Renal cortex interstitium (tissue), 15 donors: ENCODE measurements at places on chromosomes 16 and 17.

GRCh38 chr16:20860361-20860760, 39.8 kb downstream of the DCUN1D3 start:
- DNase-seq = no peak

- peak; percentile 91 for DNase-seq
Measured at GRCh38 chr17:7234083-7234951, at the start of gene DVL2. Gene DVL2, minus strand, starts transcription at chr17:7234517. Its CDS starts 255 bp downstream, at chr17:7234262.

DNA sequence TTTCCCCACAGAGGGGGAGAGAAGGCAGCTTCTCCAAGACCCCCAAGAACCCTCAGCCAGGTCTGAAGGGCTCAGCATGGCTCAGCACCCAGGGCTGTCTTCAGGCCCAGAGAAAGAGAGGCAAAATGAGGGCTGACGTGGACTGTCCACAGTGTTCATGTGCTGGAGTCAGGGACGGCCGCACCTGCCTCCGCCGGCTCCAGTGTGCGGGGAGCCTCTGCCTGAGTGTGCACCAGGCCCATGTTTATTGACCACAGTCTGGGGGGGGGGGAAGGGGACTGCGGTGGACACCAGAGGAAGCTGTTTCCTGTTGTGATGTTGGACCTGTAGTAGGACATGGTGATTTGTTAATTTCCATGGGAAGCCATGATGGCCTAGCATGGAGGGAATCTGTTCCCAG, 6.9 kb downstream of the MRM1 start:
- no peak for DNase-seq

DNA sequence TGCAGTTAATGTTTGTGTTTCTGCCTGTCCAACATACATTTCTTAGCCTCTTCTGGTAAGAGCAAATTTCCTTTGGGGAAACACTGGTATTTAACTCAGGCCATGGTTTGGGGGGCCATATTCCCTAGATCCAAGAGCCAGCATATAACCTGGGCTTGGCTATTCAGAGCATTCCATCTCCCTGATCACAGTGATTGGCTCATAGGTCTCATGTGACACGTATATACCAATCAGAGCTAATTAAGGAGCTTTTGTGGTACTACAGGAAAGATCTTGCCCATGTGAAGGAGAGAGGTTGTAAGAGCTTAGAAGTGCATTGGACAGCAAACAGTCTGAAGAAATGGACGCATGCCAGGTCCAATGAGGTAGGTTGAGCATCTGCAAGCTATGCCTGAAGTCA, 33.4 kb upstream of the GPR139 start:
- DNase-seq = no peak

GRCh38 chr17:10726196-10726595, 3.6 kb downstream of the TMEM220 start:
- DNase-seq = no peak

DNA sequence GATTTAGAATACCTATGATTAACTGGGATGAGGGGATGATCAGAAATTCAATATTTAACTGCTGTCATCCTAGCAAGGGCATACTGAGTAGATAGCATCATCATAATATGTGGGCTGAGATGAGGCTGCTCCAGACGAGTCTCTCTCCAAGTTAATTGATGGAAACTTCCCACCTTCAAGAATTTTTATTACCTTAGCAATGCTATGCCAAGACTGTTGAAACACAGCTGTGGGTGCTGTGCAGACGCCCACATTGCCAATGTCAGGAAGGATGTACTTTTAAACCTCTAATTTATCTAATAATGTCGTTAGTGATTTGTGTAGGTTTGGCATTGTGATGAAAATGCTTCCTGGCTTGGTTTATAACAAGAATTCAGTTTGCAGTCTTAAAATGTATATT, 170.4 kb downstream of the TRIM37 start:
- DNase-seq = no peak

DNA sequence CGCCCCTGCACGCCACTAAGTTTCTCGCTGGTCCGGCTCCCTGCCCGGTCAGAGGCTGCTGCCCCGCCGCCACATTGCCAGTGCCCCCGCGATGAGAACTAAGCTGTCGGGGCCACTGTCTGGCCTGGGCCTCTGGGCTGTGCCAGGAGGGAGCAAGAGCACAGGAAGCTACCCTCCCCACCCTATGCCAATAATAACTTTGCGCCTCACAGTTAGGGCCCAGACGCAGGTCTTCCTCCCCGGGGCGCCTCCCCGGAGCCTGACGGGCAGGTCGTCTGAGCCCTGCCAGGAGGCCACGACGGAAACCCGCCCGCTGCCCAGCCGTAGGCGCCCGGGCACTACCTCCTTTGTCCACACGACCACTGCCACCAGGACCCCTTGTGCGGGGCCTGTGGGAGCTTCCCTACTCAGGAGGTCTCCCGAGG, 1.5 kb downstream of the ZFPM1 start:
- DNase-seq = no peak

DNA sequence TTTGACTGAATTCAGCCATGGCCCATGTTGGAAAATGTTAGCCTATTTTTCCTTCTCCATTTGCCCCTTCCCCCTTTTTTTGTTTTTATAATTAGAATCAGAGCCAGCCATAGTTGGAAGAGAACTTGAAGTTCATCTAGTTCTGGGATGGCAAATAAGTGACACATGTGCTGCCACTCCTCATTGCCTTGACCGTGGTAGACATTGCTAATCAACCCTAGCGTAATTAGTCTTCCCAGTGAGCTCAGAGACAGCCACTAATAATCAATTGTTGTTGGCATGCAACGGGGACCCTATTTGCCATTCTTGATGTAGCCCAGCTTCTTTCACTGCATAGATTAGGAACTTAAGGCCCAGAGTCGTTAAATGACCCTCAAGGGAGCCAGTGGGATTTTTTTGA, 16.6 kb downstream of the CMIP start:
- DNase-seq = no peak

DNA sequence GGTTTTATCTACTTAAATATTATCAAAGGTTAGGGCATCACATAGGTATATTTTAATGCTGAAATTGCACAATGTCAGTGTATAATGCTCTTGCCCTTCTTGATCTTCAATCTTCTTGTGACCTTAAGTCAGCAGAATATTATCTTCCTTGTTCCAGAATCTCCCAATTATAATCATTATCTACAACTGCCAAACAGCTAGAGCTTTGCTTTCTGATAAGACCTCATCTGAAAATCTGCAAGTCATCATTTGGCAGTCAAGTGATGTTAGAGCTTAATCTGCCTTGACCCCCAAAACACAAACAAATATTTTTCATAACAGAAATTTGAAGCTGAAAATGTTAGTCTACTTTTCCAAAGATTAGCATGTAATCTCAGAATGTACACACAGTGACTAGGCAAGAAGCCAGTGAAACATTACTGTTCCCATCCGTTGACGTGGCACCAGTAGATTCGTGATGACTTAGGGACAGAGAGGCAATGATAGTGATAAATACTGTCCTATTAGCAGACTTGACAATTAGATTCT, 19.8 kb downstream of the REXO5 start:
- no peak for DNase-seq

DNA sequence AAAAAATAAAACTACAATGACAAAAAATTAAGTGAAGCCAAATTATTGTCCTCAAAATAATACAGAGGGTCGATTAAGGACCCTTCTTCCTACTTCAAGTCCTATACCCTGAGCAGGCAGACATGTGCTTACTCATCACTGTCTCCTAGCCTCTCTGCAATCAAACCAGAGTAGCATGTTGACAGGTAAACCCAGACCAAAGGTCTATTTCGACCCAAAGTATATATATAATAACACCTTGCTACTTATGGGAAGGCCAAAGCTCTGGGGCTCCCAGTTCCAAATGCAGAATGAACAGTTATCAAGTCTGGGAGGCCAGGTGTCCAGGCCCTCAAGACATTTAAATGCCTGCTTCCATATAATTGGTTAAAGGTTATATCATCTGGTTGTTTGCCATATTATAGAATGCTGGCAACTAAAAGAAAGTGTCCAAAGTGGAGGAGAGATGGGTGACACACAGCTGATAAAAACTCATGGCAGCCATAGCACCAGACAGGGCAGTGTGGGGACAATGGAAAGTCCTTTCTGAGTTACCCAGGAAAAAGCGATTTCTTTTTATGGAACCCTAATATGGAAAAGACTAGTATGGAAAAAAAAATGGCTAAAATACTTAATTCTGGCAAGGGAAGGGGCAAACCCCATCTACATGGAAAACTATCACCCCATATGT, 53.6 kb downstream of the N4BP1 start:
- DNase-seq = no peak

- DNase-seq = peak; percentile 50
Measured at GRCh38 chr17:6455321-6455705, 11.1 kb downstream of the PIMREG start.

- peak; percentile 39 for DNase-seq
Measured at GRCh38 chr16:83701494-83701893, 106.3 kb upstream of the HSBP1 start.

DNA sequence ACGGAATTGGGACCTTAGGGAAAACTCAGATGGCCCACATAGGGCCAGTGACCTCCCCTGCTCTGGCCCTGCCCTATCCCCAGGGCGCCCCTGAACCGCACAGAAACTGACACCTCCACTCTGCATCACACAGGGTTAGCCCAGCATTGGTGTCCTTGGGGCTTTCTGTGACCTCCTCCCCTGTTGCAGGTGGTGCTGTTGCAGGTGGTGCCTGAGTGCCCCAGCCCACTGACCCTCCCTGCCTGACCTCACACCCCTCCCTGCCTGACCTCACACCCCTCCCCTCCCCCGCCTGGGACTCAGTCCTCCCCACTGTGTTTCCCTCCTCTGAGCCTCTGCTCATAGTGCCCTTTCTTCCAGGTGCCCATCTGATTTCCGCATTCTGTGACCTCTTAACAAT, 21.4 kb downstream of the TNFRSF13B start:
- no peak for DNase-seq

GRCh38 chr16:27556471-27556870, 6.5 kb downstream of the KATNIP start:
- DNase-seq = no peak

- DNase-seq = no peak
Measured at GRCh38 chr16:12009922-12010321, 33.4 kb downstream of the SNX29 start.

DNA sequence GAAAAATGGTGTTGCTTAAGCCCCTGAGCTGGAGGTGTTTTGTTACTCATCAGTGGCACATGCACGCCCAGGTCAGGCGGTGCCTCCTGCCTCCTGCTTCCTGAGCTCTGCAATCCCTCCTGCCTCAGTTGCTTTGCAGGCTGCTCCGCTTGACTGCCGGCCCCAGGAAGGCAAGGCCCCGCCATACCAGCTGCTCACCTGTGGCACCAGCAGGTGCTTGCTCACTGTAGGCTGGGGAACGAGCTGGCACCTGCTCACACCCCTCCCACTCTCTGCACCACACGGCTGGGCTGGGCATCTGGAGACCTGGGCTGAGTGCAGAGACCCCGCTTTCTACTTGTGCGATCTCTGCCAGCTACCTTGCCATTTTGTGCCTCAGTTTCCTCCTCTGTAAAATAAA, 200.2 kb downstream of the RBFOX3 start:
- no peak for DNase-seq

DNA sequence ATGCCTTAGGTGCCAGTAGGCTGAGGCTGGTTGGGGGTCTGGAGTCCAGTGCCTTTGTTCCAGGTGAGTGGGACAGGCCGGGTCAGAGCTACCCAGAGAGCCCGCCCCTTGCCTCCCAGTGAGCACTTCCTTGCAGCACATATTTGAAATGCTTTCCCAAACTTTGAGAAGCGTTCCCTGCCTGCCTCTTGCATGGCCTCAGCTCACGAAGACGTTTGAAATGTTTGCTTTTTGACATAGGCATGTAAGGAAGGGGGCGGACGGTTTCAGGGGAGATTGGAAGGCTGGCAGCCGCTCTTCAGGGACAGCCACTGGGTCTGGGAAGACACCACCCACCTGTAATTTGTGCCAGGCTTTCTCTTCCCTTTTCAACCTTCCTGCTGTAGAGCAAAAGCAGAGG, 5.1 kb upstream of the FOXL1 start:
- no peak for DNase-seq

DNA sequence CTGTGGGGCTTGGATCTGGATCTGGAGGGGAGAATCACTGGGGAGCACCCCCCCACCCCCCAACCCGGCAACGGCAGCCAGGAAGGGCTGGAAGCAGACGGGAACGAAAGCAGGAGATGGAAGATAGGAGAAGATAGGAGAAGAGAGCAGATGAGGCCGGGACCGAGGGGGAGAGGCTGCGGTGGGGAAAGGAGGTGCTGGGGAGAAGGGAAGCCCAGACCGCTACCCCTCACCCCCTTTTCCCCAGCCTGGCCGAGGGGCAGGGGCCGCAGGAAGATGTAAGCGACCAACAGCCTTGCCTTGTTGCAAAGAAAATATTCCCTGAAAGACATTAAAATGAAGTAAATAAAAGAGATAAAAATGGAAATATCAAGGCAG, 26.8 kb upstream of the CBFA2T3 start:
- DNase-seq = no peak

DNA sequence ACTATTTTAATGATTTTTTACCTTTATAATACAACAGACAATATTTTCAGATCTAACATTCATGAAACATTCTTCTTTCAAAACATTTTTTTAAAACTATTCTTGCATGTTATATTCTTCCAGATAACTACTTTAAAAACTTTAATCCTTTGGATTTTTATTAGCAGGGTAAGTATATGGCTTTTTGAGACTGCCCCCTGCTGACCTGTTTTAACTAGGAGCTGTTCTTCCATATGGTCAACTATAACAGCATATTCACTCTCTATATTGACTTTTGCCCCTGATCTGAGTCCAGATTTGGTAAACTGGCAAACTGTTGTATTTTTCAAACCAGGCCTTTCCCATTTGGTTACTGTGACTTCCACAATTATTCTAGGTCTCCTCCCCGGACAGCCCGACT, 16.5 kb downstream of the ZNF18 start:
- DNase-seq = no peak

DNA sequence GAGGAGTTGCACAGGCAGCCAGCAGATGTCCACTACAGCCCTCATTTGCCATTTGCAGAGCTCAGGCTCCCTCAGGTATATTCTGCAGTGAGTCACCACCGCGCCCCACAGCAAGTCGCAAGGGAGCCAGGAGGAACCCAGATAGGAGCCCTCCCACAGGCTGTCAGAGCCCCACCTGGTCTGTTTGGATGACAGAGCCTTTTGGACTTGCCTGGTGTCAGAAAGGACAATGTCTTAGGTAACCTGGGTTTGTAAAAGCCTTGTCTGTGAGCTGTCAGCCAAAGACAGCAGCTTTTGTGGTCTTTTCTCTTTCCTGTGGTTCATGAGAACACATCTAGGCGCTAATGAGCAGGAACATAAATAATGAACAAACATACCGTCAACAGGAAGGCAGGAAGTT, 70.9 kb downstream of the GNAO1 start:
- no peak for DNase-seq

GRCh38 chr16:53715023-53715384, 11.0 kb downstream of the FTO start:
- DNase-seq = no peak

GRCh38 chr16:2855536-2855935, 2.4 kb downstream of the PRSS22 start:
- no peak for DNase-seq

GRCh38 chr16:55656691-55657092, 904 bp downstream of the SLC6A2 start:
- no peak for DNase-seq

DNA sequence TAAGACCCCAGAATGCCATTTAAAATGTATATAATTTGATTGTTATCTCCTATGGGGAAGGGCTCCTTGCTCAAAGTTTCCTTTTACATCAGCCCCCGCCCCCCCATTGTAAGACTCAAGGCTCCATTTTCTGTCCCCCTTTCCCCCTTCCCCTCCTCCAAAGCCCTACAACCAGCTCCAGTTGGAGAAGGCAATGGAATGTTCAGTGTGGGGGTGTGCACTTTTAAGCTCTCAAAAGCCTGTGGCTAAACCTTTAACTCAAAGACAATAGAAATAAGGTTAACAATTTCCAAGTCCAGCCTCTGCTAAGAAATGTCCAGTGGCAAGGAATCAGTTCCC, 114.7 kb downstream of the NOG start:
- no peak for DNase-seq

GRCh38 chr17:5203178-5203907, 11.7 kb upstream of the ZNF594 start:
- DNase-seq = no peak
